Fibroblast of upper back skin (primary cell): ENCODE measurements at places on chromosomes 12 and 14.

DNA sequence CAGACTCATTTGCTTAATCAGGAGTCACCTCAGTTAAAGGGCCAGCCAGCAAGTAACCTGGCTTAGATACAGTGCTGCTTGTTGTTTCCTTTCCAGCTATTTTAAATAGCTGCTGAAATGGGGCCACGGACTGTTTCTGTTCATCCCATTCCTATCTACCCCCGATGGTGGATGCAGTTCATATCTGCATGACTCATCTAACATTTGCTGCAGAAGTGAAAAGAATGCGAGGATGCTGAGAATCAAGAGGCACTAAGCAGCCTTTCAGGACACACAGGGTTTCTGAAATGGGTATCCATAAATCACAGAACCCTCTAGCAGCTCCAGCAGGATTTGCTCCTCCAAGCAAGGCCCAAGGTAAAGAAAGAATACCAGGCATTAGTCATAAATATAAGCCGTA is 60.2 kb upstream of the RTRAF start:
- peak; percentile 83 for DNase-seq

DNA sequence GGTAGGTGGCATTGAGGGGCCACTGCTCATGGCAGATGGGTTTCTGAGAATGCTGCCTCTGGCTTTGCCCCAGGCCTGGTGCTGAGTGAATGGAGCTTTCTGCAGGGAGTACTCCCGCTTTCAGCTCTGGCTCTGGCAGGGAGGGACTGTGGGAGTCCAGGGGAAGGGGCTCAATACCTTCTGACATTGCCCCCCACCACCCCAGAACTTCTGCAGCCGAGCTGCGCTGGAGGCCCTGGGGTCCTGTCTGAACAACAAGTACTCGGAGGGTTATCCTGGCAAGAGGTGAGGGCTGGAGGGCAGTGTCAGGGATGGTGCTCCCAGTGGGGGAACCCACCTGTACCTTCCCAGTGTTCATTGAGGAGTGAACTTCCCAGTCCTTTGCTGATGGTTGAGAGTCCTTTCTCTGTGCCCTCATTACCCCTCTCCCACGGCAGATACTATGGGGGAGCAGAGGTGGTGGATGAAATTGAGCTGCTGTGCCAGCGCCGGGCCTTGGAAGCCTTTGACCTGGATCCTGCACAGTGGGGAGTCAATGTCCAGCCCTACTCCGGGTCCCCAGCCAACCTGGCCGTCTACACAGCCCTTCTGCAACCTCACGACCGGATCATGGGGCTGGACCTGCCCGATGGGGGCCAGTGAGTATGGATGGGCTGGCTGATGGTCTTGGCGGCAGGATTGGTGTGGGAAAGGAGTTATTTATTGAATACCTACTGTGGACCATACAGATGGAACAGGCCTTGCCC is 1.9 kb downstream of the SHMT2 start:
- no peak for DNase-seq

DNA sequence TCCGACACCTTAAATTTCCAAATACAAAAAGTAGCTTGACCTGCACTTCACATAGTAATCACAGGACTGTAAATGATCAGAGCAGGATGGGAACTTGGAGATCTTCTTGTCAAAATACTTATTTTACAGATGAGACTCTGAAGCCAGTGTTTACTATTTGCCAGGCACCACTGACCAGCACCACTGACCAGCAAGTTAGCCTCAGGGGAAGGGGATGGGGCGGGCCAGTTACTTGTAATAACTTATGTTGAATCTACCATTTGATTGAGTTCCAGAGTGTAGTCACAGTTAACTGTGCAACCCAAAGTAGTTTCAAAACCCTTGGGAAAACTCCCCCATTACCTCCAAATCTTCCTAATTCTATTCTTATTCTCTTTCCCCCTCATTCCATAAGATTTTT is 278.4 kb downstream of the PCNX1 start:
- no peak for DNase-seq

DNA sequence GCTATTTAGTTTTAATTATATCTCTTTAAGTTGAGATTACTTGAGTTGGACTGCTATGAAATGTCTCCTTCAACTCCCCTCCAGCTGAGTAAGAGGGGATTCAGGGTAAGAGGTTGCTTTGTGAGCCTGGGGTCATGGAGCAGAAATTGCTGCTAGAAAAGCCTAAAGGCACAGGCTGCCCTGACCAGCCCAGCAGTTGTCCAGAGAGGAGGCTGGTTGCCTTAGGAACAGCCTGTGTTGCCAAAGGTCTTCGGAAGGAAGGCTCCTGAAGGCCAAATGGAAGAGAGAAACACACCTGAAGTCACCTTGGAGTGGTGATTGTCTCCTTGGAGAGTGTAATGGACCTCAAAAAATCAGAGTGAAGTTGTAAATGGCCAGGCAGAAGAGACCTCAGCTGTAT is 235.5 kb upstream of the PDE3A start:
- no peak for DNase-seq

GRCh38 chr14:23024612-23025075 is 10.1 kb downstream of the PSMB5 start:
- no peak for DNase-seq

DNA sequence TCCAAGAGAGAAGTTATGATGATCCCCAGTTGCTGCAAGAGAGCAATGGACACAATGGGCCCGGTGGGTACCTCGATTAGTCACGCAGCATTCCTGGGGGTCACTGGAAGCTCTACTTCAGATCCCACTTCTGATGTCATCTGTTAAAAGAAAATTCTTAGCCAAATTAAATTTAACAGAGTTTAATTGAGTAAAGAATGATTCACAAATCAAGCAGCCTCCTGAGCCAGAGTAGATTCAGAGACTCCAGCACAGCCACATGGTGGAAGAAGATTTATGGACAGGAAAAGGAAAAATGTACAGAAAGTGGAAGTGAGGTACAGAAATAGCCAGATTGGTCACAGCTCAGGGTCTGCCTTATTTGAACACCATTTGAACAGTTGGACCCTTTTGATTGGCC is 107.5 kb downstream of the SPTSSA start:
- peak; percentile 35 for DNase-seq

DNA sequence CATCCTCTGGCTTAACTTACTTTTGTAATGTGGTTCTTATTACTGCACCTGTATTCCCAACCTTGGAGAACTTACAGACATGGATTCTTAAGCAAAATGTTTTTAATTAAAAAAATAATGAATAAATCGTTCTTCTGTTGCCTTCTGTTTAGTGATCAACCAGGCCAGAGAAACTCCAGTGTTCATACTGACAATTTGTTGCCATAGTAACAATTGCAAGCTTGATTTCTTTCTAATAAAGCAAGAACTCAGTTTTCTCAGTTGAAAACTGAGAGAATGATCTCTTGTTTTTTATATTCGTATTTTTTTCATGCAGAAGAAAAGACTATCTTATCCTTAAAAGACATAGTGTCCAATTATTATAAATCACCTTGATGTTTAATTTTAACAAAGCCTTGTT is 106.5 kb upstream of the LMNTD1 start:
- no peak for DNase-seq

GRCh38 chr12:105616971-105617540 is 286.6 kb downstream of the C12orf75 start:
- DNase-seq: peak; percentile 32

GRCh38 chr12:118611295-118611694 is 234.9 kb downstream of the SUDS3 start:
- no peak for DNase-seq

- DNase-seq: no peak
Observed at GRCh38 chr12:111395336-111396187, 10.2 kb upstream of the SH2B3 start.

DNA sequence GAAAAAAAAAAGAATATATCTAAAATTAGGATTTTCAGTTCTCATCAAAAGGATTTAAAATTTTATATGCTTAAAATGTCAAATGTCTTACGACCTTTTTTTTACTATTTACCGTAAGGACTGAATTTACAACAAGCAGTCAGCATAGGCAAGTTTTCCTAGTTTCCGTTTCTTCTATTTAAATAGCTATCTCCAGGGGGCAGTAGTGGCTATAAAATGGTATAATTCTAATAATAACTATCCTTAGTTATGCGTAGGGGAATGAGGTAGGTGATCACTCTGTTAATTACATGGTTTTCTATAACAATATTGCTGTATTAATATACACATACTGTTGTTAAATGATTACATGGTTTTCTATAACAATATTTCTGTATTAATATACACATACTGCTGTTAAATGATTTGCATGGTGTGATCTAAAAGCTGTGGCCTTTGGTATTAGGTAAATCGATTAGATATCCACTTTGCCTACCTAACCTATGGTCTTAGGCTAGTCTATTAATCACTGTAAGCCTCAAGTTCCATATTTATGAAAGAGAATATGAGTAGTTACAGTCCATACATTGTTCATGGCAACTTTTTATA is 217.7 kb upstream of the PDZRN4 start:
- no peak for DNase-seq

DNA sequence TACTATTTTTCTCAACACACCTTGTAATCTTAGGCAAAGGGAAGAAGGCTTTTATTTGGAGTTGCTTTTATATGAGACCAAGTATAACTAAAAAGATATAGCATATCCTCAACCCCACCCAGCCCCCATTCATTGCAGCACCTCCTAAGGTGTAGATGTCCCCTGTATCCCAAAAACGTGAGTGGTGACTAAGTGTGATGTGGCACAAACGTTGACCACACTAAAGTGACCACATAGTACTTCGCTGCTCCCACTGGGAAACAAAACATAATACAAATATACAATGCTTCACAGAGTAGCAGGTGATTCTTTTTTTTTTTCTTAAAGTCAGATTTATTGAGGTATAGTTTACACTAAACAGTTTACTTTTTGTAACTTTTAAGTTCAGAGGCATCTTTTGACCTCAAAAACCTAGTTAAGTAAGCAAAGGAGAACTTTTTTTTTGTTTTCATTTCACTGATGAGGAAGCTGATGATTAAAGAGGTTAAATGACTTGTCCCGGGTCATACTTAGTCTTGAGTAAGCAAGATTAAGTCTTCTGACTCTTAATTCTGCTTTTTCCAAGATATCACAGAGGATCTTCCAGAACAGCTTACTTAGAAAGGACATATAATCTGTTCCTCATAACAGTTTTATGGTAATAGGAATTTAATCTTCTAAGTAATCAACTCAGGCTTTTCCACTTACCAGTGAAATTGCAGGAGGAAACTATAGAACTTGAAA is 245.2 kb upstream of the PLEKHG7 start:
- no peak for DNase-seq

DNA sequence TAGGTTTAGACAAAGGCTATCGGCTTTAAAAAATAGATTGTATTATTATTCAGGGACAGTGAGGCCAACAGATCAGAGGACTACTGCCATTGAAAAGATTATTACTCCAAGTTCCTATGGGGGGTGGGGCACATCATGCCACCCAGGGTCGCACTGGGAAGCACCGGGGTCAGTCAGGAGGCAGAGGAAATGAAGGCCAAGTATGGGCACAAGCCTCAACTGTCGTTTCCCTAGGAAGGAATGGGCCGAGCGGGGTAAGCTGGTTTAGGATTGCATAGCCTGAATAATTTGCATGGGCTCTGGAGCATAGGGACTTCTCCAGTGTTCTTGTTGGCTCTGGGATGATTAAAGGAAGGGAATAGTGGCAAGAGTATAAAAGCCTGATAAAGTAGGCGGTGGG is 205.3 kb downstream of the NOVA1 start:
- no peak for DNase-seq

- peak; percentile 95 for DNase-seq
Observed at GRCh38 chr14:23154964-23155587, 28.4 kb downstream of the SLC7A8 start.

DNA sequence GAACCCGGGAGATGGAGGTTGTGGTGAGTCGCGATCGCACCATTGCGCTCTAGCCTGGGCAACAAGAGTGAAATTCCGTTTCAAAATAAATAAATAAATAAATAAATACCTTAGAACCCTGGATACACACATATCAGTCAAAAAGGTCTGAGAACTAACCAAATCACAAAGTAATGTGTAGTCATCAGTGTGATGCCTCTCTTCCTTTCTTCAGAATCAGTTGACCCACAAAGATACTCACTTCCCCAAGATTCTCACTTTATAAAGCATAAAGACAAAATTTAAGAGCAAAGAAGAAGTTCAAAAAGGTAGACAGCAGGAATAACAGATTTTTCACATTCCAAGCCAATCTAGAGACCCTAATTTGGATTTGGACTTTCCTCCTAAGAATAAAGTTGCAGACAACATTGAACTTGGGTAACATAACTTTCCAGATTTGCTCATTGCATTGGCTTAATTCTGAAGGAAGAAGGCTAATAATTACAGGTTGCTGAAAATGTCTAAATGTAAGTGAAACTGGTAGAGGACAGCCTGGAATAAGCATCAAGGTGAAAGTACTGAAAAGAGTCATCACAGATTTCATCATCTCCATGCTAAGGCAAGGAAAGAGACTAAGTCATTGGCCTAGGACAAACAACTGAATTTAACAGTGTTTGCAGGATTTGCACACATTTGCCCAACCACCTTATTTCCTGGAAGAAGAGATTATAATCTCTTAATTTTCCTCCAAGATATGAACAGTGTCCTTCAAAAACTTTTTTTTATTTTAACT is 17.4 kb downstream of the TMED10 start:
- DNase-seq: no peak

GRCh38 chr12:47297993-47298392 is 218.2 kb upstream of the AMIGO2 start:
- DNase-seq: no peak

GRCh38 chr12:47141459-47141858 is 61.7 kb upstream of the AMIGO2 start:
- no peak for DNase-seq
